Stimulated activated CD4-positive, alpha-beta T cell treated with anti-CD3 and anti-CD28 coated beads, Interleukin-12 subunit alpha, Interleukin-12 subunit beta, amount 100 ng/mL, for 24 hours (primary cell): ENCODE measurements at places on chromosomes 2 and 18.

DNA sequence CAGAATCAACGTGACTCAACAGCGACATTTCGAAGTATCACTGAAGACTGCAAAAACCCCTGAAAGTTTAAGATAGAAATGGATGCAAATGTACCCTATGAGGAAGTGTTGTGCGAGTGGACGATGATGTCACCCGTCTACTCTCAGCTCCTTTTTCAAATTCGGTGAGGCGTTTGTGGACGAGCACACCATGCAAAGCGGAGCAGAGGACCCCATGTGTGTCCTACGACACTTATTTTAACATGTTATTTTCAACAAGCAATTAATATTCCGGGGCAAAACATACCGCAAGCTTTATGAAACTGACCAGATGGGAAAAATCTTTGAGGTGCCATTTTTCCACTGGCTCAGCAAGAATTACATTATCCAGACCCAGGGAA is 2.0 kb downstream of the PXDN start:
- no peak for DNase-seq

- no peak for DNase-seq
Measured at GRCh38 chr2:207901401-207901800, 123.9 kb downstream of the PLEKHM3 start.

DNA sequence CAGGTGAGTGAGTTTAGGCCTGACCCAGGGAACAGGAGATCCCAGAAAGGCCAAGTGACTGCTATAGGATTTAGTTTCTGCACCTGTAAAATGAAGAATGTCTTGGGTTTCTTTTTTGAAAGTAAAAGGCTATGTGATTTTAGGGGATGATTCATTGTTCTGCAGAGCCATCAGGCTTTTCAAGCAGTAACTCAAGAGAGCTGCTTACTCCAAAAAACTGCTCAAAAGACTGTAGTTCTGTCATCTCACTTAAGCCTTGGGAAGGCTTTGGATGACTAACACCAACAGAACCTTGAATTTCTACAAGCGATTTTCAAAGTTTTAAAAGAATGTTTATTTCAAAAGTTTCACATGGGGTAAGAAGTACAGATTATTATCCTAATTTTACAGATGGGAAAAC is 165.1 kb downstream of the HAUS1 start:
- DNase-seq, result no peak

GRCh38 chr2:121128741-121129659 is 156.0 kb downstream of the TFCP2L1 start:
- no peak for DNase-seq

DNA sequence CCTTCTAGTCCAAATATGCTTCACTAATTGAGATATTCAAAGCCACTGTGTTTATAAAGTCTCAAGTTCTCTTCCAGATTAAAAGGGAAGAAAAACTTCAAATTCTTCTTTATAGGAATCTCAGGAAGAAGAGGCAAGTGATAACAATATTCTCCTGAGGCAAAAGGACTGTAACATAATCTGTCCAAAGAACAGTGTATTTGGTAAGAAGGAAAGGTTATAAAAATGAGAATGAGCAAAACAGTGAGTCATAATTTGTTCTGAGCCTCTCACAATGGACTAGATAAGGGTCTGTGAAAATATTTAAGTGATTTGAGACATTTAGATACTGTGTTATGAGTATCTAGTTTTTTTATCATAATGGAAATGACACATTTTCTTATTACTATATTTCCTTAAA is 44.3 kb downstream of the SNRPD1 start:
- DNase-seq, result no peak

DNA sequence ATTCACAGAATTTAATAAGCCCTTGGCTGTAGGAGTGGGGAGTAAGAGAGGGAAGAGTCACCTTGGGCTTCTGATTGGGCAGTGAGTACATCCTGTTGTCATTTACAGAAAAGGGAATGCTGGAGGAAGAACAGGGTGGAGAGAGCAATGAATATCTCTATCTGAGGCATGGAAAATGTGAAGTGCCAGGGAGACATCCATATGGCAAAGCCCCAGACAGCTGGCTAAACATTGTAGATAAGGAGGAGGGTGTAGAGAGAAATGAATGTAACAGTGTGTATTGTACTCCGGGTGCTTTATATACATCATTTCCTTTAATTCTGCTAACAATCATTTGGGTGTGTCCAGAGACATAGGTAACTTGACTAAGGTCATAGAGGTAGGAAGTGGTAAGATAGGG is 103.5 kb downstream of the UPP2 start:
- DNase-seq, result no peak

- no peak for DNase-seq
Measured at GRCh38 chr2:195733831-195734230, 76.8 kb downstream of the SLC39A10 start.

DNA sequence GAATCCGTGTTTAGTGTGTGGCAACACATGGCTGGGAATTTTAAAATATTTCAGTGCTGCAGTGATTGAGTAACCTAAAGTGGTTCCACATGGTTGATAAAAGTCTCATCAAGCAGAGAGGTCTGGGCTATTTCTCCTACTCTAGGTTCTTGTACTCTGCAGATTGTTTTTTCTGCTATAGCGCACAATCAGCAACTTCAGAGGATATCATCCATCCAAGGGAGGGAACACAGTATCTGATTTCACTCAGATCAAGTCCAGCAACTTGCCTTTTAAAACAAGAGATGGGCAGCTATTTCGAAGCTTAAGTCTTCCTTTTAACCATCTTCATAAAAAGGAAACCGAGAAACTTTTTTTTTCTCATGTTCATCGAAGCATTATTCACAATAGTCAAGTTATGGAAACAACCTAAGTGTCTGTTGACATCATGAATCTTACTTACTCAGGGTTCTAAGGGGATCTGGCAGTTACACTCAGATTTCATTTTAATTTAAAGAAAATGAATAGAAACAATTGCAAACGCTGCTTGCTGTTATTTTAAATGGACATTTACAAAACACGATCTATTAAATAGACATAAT is 172.7 kb upstream of the TRIB2 start:
- DNase-seq, result no peak

DNA sequence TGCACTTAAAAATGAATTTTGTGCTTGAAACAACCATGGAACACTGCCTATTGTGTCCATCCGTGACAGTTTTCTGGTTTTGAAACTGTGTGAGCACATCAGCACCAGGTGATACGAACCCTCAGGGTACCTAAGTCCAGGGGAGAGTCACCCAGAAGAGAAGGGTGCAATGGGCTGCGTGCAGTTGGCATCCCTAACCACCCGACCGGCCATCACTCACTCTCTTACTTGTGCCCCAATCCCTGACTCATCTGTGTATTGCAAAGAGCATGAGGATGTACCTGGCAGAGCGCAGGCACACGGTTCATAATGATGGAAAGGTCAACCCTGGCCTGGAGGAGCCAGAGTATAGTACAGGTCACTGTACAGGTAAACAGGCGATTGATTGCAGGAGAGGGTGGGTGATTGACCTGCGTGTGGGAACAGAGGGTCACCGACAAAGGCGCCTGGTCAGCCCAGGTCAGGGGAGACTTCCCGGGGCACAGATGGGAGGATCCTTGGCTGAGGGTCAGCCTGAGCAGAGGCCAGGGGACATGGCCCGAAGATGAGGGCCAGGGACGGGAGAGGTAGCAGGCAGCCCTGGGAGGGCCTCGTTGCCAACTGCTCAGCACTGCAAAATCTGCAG is 160.3 kb downstream of the SEPTIN10 start:
- no peak for DNase-seq

DNA sequence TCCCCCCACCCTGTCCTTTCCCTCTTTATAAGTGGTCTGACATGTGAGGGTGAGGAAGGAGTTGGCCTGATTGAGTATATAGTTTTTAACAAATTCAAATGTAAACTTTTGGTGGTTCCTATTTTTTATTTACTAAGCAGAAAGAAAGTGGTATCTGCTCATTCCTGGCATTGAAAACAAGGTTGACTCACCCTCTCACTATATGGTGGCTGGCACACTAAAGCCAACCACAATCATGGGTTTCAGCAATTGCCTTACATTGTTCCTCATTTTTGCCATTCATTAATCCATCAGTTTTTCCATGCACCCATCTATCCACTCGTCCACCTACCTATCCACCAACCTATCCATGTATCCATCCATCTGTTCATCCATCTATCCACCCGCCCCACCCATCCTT is 75.4 kb upstream of the IGFBP5 start:
- no peak for DNase-seq

- DNase-seq, result no peak
Measured at GRCh38 chr2:17792515-17792914, 23.7 kb upstream of the MSGN1 start.

- DNase-seq, result no peak
Measured at GRCh38 chr2:101714118-101714517, 16.6 kb downstream of the MAP4K4 start.

GRCh38 chr2:17822445-17823117 is 6.3 kb downstream of the MSGN1 start:
- DNase-seq, result no peak

DNA sequence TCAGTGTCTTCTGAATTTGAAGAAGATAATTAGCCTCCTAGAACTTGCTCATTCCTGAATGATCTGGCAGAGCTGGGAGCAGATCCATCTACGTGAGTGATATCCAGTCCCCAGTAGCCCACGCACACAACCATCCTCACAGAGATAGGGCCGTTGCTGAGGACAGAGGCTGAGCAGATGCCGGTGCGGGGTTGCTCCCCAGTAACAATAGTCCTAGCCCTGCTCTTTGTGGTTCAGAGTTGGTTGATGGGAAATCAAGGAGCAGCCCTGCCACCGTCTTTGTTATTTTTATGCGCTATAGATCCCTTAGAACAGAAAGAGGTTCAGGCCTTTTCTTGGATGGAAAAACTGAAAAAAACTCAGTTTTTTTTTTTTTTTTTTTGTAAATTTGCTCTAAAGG is 69.3 kb downstream of the VWA3B start:
- DNase-seq, result no peak

GRCh38 chr2:131085646-131086045 is 7.6 kb downstream of the FAM168B start:
- no peak for DNase-seq

DNA sequence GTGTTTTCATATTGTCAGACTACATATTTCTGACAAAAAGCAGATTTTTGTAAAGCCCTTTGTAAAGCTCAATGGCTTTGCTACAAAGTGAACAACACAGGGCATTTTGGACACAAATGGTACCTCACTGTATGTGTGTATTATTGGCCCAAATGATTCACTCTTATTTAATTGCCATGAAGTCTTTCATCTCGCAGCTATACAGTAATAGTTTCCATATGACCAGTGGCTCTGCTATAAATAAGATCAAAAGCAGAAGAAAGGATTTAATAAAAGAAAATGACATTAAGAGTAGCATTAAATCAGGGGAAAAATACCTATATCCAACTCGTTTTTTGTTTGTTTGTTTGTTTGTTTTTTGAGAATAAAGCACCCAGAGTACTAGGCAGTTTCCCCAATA is 284.0 kb upstream of the CCDC68 start:
- no peak for DNase-seq

GRCh38 chr2:46434851-46435273 is 44.5 kb upstream of the TMEM247 start:
- no peak for DNase-seq

- DNase-seq, result no peak
Measured at GRCh38 chr2:38116762-38117161, 40.8 kb upstream of the CYP1B1 start.

DNA sequence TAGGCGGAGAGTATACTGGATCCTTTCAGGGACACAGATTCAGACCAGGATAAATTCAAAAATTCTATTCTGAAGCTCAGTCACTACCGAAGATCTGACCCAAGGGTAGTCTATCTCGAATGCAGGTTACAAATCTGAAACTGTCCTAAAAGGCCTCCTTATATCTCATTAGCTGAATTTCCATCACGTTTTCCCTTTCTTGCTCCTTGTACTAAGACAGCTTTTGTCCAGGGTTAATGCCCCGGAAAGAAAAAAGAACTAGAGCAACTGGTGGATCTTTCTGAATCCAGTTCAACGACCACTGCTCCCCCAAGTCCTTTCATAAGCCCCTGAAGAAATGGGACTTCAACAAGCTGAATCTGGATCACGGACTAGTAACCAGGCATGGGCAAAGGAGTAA is 97.5 kb upstream of the CCDC85A start:
- no peak for DNase-seq

GRCh38 chr18:55250768-55251173 is 291.5 kb upstream of the CCDC68 start:
- no peak for DNase-seq

- no peak for DNase-seq
Measured at GRCh38 chr18:24319757-24320156, 77.9 kb downstream of the OSBPL1A start.

GRCh38 chr18:68818584-68818983 is 20.7 kb downstream of the CCDC102B start:
- no peak for DNase-seq

DNA sequence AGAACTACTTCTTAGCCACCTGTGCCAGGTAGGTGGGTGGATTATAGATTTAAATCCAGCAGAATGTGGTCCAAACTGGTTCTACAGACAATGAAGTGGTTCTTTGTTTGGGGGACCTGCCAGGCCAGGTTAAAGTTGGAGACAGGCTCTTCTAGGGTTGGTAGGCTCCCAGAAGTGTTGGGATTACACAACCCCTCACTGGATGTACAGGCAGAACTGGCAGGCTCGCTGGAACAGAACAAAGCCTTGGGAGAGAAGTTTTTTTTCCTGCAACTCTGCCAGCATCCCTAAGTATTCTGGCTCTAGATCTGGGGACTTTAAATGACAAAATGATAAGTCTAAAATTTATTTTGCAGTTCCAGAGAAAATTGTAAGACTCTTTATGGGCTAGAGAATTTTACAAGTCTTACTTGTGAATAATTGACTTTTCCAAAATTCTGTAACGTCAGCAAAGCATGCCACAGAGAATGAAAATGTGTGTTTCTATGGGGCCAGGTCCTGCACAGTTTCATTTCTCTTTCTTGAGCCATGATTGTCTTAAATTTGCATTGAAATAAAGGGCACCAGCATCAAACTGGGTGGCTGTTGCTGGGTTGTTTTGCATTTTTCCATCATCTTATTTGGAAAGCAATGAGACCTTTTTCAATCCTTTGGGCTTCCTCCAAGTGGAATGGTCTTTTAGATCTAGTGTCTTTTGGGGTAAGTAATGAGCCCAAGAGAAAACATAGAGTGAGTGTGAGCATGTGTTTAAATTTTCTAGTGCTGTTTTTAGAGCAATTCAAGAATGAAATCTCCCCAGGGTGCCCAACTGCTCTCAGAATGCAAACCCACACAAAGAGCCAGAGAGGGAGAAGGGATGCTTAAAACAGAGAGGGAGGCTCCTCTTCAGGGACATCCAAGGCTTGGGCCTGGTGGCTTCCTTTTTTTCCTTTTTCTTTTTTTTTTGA is 32.4 kb upstream of the ATL2 start:
- DNase-seq, result no peak
